ENCODE measurements at places on chromosomes 13 and 19.
A peak's percentile ranks its signal among the peaks of the same experiment; 100 is the strongest.

- no peak for DNase-seq
Measured at GRCh38 chr19:39297931-39298634, 1.9 kb downstream of the IFNL1 start.

DNA sequence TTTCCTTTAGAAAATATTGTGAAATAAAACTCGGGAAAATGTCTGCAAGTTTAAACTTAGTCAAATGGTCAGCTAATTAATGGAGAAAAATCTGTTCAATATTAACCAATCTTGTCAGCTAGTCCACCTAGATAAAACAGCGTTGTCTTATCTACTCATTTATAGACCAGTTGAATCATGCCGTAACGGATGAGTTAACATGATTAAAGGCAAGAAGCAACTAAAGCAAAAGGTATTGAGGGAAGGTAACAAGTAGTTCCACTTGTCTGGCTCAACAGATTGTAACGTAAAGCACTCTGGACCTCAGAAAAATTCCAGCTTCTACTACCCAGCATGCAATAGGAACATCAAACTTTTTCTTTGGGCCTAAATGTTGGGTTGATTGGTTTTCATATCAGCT, 958.2 kb downstream of the DIAPH3 start:
- DNase-seq, result no peak

DNA sequence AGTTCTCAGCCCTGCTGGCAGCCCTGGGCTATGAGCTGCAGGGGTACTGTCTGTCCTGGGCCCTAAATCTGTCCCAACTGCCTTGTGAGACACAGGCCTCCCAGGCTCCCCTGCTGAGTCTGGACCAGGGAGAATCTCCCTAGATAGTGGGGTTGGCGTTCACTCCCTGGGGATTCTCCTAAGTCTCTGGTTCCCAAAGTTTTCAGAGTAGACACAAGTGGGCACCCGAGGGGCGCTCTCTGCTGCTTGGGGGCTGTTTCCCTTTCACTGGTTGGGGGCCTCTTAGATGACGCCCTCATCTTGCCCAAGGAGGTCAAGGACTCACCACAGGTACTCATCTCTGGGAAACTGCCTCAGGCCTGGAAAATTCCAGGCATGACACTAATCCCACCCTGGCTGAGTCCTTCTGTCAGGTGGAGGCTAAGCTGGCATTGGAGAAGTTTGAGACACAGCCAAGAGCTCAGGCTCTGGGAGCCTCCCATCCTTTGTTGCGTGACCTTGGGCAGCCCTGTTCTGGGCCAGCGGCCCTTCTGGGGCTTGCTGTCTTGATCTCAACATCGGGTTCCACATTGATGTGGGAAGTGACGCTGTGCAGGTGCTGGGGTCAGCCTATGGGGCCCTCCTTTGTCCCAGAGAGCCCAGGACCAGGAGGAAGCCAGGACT, 3.9 kb downstream of the RPL18A start:
- DNase-seq, result no peak

DNA sequence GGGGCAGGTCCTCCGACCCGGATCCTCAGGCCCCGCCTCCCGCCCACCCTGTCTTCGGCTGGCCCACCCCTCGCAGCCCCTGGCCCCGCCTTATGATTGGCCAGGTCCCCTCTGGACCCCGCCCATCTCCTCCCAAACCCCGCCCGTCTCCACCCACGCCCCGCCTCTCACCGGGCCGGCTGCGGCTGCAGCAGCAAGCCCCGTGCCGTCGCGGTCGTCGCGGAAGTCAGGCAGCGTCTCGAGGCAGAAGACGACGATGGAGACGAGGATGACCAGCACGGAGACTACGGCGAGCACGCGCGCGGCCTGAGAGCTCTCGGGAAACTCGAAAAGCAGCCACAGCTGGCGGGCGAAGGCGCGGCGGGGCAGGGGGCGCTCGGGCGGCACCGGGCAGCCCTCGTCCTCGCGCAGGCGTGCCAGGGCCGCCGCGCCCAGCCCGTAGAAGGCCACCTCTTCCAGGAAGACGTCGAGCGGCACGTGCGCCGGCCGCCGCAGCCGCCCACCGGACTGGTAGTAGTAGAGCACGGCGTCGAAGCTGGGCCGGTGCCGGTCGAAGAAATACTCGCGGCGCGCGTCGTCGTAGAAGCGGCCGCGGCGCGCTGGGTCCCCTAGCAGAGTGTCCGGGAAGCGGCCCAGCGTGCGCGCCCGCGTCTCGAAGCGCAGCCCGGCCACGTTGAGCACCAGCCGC, 495 bp downstream of the KCNA7 start:
- no peak for DNase-seq

GRCh38 chr19:53977429-53977990, 13.9 kb upstream of the CACNG6 start:
- DNase-seq, result peak; percentile 82

DNA sequence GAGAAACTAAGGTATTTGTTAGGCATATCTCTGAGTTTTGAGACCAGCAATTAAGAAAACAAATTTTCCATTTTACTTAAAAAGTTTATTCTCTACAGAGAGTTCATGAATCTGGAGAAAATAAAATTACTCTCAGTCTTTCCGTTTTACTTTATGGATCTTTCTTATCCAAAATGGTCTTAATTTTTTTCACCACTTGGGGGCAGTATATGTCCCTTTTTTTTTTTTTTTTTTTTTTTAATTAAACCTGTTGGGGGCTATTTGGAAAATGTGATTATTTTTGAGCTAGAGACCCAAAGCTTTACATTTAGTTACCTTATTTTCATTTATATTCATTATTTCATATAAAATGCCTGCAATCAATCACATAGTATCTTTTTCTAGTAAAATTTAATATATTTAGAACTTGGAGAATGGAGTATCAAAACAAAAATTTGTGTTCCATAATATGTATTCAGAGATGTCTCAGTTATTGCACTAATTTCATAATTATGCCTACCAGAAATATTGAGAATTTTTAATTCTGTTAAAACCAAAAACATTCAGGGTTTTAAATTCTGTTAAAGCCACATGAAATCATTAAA, 27.1 kb downstream of the PIBF1 start:
- peak; percentile 40 for DNase-seq

GRCh38 chr13:97600458-97601075, 166.6 kb downstream of the RAP2A start:
- no peak for DNase-seq

- peak; percentile 87 for DNase-seq
Measured at GRCh38 chr13:44437356-44438233, 64.0 kb downstream of the SERP2 start.

DNA sequence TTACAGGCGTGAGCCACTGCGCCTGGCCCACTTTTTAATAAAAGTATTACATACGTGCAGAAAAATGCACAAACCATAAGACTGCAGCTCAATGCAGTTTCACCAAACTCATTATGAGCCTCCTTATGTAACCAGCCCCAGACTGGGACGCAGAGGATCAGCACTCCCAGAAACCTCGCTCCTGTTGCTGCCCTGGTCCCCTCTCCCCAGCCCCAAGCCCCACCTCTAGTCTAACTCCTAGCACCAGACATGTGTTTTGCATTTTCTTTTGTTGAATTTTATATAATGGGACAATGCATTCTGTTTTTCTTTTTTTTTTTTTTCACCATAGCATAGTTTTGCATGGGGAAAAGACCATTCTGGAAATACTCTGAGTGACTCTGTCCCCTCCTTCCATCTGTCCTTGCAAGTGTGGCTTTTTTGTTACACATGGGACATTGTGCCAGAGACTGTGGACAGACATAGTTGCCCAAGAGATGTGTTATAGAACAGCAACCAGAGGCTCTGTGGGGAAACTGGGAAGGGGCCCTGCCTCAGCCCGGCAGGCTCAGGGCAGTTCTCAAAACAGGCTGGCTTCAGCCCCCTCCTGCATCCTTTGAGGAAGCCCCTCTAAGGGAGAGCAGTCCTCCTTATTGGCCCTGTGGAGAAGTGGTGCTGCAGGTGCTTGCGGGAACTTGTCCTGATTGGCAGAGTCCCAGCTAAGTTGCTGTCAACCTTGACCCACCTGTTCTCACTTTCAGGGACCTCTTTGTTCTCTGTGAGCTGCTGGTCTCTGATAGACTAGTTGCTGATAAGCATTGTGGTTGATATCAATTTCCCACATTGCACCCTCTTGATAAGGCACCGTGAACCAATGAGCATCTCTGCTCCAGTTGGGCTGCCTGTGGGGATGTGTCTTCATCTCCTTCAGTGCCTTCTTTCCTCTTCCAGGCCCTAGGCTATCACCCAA, 13.8 kb upstream of the OLFM4 start:
- no peak for DNase-seq

Measured in Kasumi-1 (cell line).